ENCODE measurements at places on chromosomes 1 and 21.

DNA sequence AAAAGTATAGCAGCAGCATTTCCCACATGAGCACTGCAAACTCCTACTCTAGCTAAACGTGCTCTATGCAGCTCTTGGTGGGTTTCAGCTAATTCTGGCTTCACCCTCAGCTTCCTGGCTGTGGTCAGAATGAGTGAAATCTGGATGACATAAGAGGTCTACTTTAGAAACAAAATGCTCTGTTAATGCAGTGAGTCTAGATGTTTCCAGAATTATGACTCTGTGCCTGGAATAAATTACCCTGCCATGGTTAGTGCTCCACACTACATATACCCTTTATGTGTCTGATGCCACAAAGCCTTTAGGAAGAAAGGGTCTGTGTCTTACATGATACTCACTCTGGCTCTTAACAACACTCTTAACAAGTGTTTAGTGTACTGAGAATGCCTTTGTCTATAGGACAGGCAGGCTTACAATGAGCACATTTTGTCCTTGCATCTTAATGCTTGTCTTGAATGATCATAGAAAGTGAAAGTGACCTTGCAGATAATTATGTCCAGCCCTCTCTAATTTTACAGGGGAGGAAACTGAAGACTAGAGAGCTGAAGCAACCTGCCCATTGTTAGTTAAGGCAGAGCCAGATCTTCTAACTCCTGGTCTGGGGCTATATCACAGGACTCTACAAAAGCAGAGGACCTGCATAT, 9.2 kb downstream of the S100A10 start:
- no peak for DNase-seq

GRCh38 chr1:226625326-226625725, 76.8 kb downstream of the STUM start:
- DNase-seq: no peak

- DNase-seq: no peak
These were observed 4.2 kb upstream of the PLXNA2 start for GRCh38 chr1:208248307-208248801.

DNA sequence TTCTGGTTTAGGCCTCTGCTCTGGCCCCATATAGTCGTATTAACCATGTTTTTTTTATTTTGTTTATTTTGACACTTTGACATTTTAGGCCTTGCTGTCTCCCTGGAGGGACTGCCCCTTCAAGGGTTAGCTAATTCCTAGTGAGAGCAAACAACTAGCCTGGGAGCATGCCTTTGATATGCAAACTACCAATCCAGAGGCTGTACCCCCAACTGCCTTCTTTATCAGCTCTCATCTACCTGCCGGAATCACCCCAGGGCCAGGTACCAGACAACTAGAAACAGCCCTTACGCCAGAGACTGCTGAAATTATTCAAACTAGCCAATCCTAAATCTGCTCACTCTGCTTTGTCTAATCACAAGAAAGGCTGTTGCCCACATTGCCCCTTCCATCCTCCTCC, 13.0 kb upstream of the ST6GALNAC5 start:
- no peak for DNase-seq
